Muscle of arm (tissue), 14 donors: ENCODE measurements at places on chromosomes 6 and 20. TPM values are rescaled to one million over a fixed set of nuclear protein-coding genes. Genes with fewer than 3 reads are reported as not detected.

Gene ABHD16B
- not detected for polyA plus RNA-seq

Gene SLC22A2
- polyA plus RNA-seq: not detected

Gene LGSN
- not detected for polyA plus RNA-seq

Gene SLPI
- not detected for polyA plus RNA-seq

Gene OR2H2
- polyA plus RNA-seq: 0.17 TPM

Gene TAGAP
- polyA plus RNA-seq: 1.4 TPM

Gene TMEM244
- polyA plus RNA-seq: not detected

Gene DEFB119
- polyA plus RNA-seq: not detected

Gene SPATS1
- not detected for polyA plus RNA-seq
